ENCODE measurements at places on chromosomes 11 and 22.

DNA sequence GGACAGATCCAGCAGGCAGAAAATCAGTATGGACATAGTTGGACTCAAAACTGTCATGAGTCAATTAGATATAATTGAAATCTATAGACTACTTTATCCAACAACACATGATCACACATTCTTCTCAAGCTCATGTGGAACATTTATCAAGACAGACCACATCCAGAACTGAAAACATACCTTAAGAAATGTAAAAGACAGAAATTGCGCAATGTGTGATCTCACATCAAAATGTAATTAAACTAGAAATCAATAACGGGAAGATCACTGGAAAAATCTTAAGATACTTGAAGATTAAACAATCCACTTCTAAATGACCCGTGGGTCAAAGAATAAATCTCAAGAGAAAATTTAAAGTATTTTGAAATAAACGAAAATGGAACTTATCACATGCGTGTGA is 435.3 kb downstream of the OPCML start:
- DNase-seq: no peak

- DNase-seq: no peak
Observed at GRCh38 chr11:29153078-29153477, 863.8 kb downstream of the KCNA4 start.

- no peak for DNase-seq
Observed at GRCh38 chr22:44381761-44382115, 69.0 kb upstream of the SHISAL1 start.

- peak; percentile 87 for DNase-seq
Observed at GRCh38 chr11:46529095-46529905, 64.5 kb downstream of the AMBRA1 start.

DNA sequence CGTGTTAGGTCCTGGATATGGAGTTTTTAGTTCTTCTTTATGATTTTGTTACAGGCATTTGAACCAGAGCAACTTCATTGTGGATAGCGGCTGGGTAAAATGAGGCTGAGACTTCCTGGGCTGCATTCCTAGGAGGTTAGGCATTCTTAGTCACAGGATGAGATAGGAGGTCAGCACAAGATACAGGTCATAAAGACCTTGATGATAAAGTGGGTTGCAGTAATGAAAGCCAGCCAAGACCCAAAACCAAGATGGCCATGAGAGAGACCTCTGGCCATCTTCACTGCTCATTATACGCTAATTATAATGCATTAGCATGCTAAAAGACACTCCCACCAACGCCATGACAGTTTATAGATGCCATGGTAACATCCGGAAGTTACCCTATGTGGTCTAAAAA is 23.4 kb upstream of the CLMP start:
- DNase-seq: no peak

- no peak for DNase-seq
Observed at GRCh38 chr11:8720352-8720751, 37.8 kb downstream of the RPL27A start.

- DNase-seq: no peak
Observed at GRCh38 chr11:44709281-44709562, 17.5 kb upstream of the TSPAN18 start.

GRCh38 chr22:47294222-47294532 is 531.7 kb downstream of the TBC1D22A start:
- no peak for DNase-seq

Data from stimulated activated CD8-positive, alpha-beta memory T cell treated with anti-CD3 and anti-CD28 coated beads, Interleukin-4, amount 100 ng/mL, for 48 hours (primary cell).